ENCODE measurements at places on chromosomes 6 and 20. TPM values are rescaled to one million over a fixed set of nuclear protein-coding genes. Genes with fewer than 3 reads are reported as not detected.

FOXP4 gene
- total RNA-seq = 13.8 TPM

NRSN1 gene
- total RNA-seq = not detected

CD24 gene
- 5.9 TPM for total RNA-seq

HLA-DMA gene
- 85.2 TPM for total RNA-seq

OR2B6 gene
- total RNA-seq = not detected

ACTL10 gene
- total RNA-seq = 1.1 TPM

PACSIN1 gene
- total RNA-seq = 0.42 TPM

LPA gene
- total RNA-seq = not detected

OTOR gene
- total RNA-seq = not detected

STX11 gene
- total RNA-seq = 10.9 TPM

TCP11 gene
- total RNA-seq = not detected

SNAP25 gene
- total RNA-seq = 0.22 TPM

RHAG gene
- 2.6 TPM for total RNA-seq
